ENCODE measurements at places on chromosomes 2 and 18.

GRCh38 chr18:34493566-34494358, 216.3 kb upstream of the DTNA start:
- DNase-seq = no peak

DNA sequence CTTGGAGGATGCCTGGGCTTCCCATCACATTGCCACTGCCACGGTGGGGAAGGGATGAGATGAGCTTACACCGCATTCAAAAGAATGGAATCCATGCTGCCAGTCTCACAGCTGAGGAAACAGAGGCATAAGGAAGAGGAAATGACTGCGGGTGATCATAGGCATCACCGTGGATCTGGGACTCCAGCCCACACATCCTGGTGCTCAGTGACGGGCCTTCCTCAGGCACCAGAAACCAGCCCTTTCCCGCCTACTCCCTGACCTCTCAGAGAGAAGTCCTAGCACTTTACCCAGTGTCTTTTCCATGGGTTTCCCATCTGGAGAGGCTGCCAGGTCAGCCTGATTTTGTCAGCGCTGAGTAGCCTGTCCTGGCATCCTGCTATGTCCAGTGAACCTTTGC, 5.3 kb upstream of the PLB1 start:
- DNase-seq = no peak

DNA sequence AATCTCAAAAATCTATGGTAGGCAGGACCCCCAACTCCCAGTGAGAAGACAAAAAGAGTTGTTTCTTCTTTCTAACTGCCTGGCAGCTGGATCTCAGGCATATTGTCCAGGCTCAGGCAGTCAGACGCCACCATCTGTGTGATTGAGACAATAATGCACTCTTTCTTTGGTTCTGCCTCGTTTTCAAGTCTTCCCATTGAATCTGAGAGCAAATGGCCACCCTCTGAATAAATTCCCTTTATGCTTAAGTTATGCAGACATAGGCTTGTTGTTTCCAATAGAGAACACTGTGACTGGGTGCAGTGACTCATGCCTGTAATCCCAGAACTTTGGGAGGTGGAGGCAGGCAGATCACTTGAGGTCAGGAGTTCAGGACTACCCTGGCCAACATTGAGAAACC, 15.3 kb upstream of the CD207 start:
- no peak for DNase-seq

GRCh38 chr2:189437926-189438325, 3.3 kb upstream of the WDR75 start:
- DNase-seq = no peak

GRCh38 chr18:77148289-77148688, 15.7 kb upstream of the MBP start:
- no peak for DNase-seq

DNA sequence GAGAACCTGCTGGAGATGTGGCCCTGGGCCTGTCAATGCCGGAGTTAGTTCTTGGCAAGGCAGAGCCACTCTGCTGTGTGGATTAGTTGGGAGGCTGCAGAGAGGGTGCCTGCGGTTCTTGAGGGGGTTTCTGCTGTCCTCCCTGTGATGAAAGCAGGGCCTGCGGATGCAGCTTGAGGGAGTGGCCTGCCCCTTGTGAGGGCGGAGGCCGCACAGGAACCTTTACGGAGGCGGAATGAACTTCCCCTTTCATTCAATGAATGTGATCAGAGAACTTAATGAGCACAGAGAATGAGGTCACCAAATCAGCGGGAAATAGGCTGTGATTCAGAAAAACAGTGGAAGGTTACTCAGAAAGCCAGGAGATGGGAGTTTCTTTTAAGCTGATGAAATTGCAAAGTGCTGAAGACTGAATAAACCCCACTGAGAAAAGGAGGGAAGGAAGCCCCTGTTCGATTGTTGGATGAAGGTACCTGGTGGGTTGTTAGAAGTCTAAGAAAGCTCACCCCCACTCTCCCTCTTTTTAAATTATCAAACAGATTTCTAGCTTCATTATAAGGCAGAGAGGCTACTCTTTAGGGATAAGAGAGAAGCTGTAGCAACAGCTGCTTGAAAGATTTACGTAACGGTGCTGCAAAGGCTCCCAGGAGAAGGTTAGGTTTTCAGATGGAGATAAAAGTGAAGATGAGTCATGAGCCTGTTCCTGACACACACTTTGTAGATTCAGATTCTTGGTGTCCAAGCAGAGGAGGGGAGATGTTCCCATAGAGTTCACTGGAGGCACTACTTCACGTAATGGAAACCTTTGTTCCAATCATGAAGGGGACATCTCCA, 47.4 kb downstream of the VWA3B start:
- no peak for DNase-seq

- DNase-seq = no peak
Measured at GRCh38 chr2:64000630-64001381, 18.4 kb downstream of the VPS54 start.

DNA sequence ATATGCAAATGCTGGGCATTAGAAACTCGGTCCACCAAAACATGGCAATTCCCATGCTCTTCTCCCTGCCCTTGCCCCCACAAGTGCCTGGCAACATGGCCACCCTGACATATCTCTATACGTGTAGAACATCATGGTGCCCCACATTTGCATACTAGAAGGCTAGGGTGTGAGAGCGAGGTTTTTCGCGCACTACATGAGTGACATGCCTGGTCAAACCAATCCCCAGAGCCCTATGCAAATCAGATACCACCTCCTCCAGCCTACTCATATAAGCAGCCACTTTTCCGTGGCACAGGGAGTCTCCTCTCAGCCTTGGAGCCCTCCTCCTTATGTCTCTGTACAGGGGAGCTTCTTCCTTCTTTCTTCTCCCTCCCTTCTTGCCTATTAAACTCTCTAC, 296.1 kb upstream of the GULP1 start:
- DNase-seq = no peak

- no peak for DNase-seq
Measured at GRCh38 chr18:45103319-45104048, 422.8 kb downstream of the SETBP1 start.

GRCh38 chr2:110993557-110994231, 127.0 kb upstream of the BCL2L11 start:
- peak; percentile 10 for DNase-seq

DNA sequence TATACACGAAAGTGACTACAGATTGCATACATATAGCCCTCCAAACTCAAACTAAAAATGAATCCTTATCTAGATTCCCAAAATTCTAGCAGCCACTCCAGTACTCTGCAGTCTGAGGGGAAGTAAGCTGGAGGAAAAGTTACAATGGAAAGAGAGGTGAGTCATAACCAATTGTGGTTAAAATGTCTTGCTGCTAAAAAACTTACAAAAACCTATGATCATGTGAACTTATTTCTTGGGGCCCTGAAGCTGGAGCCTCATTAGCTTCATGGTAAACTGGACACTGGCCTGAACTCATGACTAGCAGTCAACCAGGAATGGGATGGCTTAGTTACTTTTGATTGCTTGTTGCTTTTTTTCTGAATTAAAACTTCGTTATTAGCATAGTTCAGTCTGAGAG, 175.9 kb downstream of the SLC4A3 start:
- DNase-seq = no peak

DNA sequence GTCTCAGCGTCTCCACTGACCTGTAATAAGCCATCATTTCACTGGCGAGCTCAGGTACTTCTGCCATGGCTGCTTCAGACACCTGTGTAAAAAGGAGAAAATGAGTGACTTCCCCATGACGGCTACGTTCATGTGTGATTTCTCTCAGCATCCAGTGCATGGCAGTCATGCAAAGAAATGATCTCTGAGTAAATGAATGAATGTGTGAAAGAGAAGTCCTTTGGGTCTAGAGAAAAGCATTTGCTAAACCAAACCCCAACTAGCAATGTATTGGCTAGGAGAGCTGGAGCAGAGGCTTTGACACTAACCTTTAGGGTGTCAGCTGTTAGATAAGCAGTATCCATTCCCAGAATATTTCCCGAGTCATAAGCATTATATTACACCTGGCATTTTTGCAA, 417 bp downstream of the IL1B start:
- no peak for DNase-seq

GRCh38 chr2:225980372-225980771, 580.9 kb downstream of the NYAP2 start:
- no peak for DNase-seq

DNA sequence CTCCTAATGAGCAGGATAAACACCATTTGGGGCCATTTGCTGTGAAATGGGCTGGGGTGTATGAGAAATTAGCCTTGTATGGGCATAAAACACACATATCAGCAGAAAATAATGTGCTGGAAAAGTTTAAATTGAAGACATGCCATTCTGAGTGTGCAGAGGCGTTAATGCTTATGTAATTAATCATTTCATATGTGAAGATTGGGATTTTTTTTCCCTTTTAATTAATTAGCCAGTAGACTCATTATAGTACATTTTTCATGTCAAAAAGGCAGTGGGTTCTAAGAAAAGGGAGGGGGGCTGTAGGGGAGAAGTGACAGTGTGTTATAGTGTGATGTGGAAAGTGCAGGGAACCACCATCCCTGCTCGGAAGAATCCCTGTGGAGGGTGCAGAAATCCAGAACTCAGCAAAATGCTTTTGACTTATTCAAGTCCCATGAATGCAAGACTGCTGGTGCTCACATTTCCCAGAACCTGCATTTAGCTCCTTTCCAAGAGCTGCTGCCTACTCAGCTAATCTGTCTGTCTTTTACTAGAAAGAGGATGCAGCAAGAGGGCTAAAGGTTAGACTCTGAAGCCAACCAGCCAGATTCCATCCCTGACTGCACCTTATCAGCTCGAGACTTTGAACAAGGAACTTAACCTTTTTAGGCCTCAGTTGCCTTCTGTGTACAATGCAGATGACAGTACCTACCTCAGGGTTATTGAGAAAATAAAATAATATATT, 11.6 kb upstream of the COX7A2L start:
- DNase-seq = no peak

GRCh38 chr18:3211236-3211992, 8.4 kb downstream of the MYOM1 start:
- no peak for DNase-seq

GRCh38 chr2:75079575-75079974, 119.7 kb downstream of the TACR1 start:
- no peak for DNase-seq

DNA sequence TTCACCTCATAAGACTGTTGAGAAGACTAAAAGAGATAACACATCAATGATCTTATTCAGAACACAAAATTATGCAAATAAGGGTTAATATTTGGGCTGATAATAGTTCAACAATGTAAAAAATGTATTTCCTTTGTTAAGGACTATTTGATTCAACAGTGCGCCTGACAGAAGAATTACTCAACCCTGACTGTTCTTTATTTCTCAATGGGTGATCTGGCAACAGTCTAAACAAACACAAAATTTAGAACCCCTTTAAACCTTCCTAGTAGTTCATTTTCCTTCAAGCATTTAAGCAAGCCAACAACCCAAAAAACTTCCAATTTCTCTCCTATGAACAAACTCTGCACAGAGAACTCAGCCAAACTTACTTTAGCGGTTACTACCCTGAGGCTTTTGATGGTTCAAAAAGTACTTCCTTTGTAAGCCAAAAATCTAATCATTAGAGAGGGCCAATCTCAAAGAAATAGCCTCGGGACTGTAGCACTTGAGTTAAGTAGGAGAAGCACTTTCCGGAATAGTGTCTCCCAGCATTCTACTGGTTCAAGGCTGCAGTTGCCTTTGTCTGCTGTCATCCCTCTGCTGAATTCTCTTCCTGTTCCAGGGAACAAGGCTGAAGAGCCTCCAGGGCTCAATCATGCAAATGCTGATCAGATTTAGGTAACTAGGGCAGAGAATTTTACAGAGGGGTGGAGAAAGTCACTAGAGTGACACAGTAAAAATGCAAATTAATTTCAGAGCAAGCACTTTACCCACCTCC, 40.9 kb upstream of the MAPK4 start:
- DNase-seq = no peak

GRCh38 chr2:180652794-180653193, 327.6 kb upstream of the UBE2E3 start:
- no peak for DNase-seq

DNA sequence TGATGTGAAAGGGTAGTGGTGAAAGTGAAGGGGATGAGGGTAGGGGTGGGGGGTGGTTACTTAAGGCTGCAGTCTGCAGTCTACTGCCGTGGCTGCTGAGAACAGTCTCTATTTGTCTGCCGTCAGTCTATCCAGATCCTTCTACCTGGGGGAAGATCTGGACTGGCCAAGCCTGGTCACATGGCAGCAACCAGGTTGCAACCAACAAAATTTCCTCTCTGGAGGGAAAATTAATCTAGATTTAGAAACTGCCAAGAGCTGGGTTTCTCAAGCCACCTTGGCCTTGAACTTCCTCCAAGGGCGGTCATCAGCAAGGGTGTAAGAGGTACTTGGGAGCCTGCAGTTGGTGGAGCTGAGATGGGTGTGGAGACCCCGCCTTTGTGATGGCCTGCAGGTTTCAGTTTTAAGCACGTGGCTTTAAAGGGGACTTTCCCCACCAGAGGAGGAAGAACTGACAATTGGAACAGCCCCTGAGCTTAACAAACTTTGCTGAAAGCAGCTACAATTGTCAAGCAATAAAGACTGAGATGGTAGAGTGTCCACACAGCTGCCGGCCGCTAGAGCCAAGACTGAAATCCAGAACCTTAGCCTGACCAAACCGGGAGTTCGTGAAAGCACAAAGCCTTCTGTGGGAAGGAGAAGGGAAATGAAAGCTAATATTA, 31.4 kb upstream of the KCMF1 start:
- DNase-seq = peak; percentile 41

- DNase-seq = peak; percentile 12
Measured at GRCh38 chr2:213065583-213066442, 85.6 kb downstream of the IKZF2 start.

DNA sequence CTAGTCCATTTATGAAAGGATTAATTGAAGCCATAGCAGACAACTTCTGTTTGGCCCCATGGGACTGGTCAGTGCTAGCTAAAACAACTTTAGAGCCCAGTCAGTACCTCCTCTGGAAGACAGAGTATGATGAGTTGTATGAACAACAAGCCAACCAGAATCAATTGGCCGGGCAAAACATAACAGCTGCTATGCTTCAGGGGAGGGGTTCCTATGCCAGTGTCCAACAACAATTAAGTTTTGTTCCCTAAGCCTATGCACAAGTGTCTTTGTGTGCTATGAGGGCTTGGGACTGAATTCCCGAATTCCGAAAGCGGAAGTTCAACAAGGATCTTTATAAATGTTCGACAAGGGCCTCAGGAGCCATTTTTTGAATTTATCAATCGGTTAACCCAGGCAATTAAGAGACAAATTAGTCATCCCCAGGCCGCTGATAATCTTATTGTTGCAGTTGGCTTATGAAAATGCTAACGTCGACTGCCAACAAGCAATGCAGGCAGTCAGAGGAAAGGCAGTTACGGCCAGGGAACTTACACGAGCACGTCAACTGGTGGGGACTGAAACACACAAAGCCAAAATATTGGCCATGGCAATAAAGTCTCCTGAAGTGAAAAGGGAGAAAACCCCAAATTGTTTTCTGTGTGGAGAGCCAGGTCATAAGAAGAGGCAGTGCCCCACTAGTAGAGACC, 57.9 kb downstream of the ZNF638 start:
- DNase-seq = no peak

- no peak for DNase-seq
Measured at GRCh38 chr2:28188436-28188835, 204.2 kb upstream of the FOSL2 start.

DNA sequence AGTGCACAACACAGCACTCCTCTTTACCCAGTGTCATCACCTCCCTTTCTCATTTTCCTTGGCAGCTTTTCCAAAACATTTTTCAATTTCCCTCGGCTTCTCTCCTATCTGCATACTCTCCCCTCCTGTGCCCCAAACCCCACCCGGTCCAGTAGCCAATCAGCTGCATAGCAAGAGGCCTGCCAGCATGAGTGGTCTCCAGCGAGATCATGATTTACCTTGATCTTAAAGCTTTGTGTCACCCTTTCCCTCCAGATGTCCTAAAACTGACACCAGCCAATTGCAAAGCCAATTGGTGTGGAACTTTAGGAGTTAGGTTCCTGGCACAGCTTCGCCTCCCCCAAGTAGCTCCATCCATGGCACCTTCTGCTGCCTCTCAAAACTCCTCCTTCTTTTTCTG, 45.2 kb upstream of the SH3RF3 start:
- no peak for DNase-seq
